ENCODE measurements at places on chromosomes 3 and 15.

DNA sequence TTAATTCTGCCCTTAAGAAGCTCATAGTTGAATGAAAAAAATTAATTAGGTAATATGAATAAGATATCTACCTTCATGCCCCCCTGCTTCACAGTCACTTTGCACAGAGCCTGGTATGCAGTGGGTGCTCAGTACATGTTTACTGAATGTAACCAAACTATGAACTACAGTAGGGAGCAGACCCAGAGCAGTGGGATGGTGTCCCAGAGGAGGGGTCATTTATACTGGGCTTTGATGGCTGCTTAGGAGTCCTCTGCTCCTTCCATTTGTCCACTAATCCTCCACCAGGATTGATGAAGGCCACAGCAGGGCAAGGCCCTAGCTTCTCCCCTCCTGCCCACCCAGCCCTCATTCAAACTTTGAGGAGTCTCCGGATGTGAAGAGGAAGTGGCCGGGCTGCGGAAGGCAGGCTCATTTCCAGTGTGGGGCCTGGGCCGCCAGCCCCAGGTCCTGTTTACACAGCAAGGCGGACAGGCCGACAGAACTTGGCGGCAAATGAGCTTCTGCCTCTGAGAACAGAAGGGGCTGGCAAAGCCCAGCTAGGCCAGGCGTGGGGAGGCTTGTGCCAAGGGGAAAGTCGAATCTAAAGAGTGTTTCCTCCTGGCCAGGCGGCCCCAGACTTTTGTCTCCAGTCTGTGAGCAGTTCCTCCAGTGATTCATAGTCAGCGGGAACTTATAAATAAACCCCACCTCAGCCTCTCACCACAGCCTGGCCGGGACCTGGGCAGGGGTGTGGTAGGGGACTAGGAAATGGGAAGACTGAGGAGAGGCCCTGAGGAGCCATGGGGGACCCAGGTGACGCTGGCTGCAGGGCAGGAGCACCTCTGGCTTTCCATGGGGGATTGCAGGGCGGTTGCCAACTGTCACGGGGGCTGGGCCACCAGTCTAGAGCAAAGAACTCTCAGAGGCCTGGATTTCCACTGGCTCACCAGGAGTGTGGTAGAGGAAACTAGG, 51.6 kb upstream of the LCTL start:
- no peak for DNase-seq

GRCh38 chr3:30649572-30650318, 43.3 kb downstream of the TGFBR2 start:
- DNase-seq: no peak

- DNase-seq: no peak
These were observed 74.0 kb upstream of the HACD2 start for GRCh38 chr3:123658852-123659206.

- no peak for DNase-seq
These were observed 38.4 kb upstream of the NEDD4 start for GRCh38 chr15:56031836-56032235.

Measured in stimulated activated naive CD4-positive, alpha-beta T cell treated with Interleukin-2 at 50 U/mL for 16 hours (primary cell).